Activated T-helper 9 cell treated with anti-CD3 and anti-CD28 coated beads, Interleukin-2, amount 50 U/mL, for 16 hours (primary cell): ENCODE measurements at places on chromosomes 2 and 18.

GRCh38 chr2:215397632-215398341, 38.1 kb downstream of the FN1 start:
- no peak for DNase-seq

DNA sequence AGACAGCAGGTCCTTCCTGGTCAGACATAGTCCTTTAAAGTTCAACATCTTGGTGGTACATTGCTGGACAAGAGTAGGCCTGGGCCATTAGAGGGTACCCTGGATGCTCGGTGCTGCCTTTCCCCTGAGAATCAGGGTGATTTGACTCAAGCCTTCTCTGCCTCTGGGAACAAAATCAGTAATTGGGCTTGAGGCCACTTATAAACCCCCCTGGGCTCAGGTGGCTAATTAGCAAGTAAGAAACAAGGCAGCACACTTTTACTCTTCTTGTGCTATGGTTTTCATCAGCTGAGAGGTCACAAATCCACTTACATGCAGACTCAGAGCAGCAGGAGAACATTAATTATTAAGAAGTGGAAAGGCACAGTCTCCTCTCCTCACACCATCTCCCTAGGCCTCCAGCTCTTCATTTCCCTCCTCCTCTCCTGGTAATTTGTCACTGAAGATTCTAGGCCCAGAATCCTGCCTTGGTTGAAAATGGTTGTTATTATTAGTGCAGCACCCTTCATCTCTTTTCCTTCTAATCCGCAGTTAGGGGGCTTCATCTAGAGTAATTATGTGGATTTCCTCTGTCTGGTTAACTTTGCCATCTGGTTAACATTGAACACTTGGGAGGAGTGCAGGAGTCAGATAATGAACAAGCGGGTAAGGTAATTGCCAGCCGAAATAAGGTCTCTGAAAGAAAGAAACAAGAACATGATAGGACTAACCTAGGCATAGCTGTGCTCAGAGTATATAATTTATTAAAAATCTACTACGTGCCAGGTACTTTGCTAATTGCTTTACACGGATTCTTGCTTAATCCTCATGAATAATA, 29.7 kb upstream of the CASP10 start:
- DNase-seq, result no peak

GRCh38 chr18:23453680-23454058, 582 bp downstream of the RIOK3 start:
- no peak for DNase-seq

DNA sequence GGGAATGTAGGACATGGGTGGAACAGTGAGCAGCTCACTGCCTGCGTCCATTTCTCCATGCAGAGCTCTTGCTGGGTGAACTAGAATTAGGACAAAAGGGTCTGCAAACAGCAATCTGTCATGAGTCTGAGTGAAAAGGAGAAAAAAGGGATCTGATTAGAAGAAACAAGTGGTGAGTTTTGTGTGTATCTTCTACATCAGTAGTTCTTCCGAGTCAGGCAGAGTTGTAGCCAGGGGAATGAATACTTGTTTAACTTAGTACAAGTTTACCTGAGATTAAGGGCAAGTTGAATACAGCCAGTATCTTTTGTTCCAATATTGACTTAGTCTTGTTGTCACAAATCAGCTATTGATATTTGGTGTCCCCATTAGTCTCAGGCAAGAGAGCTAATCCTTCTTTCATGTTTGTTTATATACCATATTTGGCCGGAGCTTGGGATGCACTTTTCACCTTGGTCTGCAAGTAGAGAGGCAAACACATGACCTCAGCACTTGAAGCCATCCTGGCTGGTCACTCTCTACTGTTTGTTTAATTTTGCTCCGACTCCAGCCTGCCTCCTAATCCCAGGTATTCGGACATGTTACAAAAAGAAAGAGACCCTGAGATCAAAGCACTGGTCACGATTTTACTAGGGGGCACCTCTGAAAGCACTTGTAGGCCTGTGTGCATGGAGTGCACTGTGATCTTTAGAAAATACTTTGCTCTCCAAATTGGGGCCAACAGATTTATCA, 211.0 kb upstream of the NT5C1B start:
- no peak for DNase-seq

- no peak for DNase-seq
These were observed 438.2 kb downstream of the TSN start for GRCh38 chr2:122193622-122194021.

DNA sequence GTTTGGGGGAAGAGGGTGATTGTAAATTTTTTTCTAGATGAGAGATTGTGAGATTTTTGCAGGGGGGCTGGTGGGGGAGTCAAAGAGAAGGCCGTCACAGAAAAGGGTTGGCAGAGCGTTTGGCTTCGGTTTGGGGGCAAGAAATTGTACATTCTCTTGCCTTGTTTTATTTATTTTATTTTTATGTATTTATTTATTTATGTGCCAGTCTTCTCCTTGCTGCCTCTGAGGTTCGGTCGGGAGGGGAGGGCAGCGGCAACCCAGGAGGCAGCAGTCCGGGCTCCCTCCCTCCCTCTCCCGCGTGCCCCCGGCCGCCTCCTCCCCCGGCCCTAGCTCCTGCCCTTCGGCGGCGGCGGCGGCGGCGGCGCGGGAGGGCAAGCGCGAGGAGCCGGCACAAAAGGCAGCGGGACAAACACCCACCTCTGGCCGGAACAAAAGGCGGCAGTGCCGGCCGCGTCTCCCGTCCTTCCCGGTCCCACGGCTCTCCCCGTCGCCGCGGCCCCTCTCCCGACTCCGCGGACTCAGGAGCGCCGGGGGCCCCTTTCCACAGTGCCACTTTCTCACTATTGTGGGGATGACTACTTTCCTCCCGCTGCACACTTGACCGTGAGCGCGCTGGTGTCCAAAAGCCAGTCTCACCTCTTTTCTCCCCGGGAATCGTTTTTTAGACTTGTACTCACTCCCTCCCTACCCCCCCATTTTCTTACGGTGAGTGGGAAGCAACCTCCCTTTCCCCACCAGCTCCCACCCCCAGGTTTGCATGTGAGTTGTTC, 1.2 kb downstream of the BCL11A start:
- DNase-seq, result no peak

GRCh38 chr2:148814860-148815419, 60.1 kb upstream of the KIF5C start:
- DNase-seq, result no peak
